Heart right ventricle (tissue), 16 donors: ENCODE measurements at places on chromosomes 7 and 10. TPM values are rescaled to one million over a fixed set of nuclear protein-coding genes. Genes with fewer than 3 reads are reported as not detected.

GRCh38 chr10:46232084-46232483, 54.7 kb upstream of the ANTXRL start:
- no peak for DNase-seq

GRCh38 chr10:70966646-70967553, 78.5 kb upstream of the PCBD1 start:
- no peak for DNase-seq

- DNase-seq, result no peak
These were observed 263.0 kb upstream of the BMPER start for GRCh38 chr7:33642312-33642711.

- DNase-seq, result no peak
These were observed 25.9 kb downstream of the LAMB1 start for GRCh38 chr7:107977048-107977447.

DNA sequence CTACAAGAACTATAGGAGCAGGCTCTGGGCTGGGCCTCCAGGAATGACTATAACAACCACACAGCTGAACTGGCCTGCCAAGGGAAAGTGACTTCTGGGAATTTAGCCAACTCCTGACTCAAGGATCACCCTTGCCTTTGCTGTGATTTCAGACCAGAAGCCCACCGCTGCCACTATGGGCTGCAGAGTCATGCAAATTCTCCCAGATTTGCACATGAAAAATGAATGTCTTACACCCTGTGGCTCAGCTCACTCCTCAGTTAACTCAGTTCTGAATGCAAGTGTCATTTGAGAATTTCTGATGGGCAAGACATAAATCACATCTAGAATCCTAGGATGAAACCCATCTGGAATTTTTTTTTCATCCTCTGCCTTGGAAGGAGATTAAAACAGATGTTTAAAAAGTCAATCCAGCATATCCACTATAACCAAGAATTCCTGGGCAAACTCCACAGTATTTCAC, 186.5 kb upstream of the BET1 start:
- no peak for DNase-seq

- DNase-seq, result no peak
These were observed 29.9 kb downstream of the CFAP43 start for GRCh38 chr10:104202231-104202630.

DNA sequence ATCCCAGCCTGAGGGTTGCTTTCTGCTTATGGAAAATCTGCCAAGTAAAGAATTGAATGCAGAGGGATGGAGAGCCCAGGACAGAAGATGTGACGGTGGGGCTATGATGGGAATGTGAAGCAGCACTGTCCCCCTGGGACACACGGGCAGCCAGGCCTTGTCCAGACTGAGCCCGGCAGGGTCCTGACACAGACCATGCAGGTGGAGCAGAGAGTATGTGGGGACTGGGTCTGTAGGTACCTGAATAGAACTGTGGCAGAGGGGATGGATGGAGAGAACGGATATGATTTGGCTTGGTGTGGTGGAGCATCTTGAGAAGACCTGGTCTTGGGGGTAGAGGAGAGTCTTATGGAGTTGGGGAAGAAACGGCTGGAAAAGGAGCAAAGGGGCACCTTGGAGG, 732 bp upstream of the LRRC18 start:
- DNase-seq, result no peak

GRCh38 chr7:28855538-28856217, 102.5 kb downstream of the TRIL start:
- no peak for DNase-seq

DNA sequence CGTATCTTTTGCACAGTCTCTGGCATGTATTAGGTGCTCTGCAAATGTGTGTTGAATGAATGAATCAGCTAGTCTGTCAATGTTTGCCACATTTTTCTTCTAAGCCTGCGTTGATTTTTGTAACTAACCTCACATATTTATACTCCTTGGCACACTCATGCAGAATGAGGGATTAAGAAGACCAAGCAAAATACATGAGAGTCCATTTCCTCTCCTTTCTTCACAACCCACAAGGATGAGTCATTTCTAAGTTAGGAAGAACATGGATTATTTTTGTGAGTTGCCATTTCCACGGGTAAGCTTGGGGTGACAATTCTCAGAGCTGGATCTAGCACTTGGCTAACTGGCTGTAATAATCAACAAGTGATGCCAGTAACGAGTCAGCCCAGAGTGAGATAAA, 158.8 kb downstream of the TWIST1 start:
- no peak for DNase-seq

DNA sequence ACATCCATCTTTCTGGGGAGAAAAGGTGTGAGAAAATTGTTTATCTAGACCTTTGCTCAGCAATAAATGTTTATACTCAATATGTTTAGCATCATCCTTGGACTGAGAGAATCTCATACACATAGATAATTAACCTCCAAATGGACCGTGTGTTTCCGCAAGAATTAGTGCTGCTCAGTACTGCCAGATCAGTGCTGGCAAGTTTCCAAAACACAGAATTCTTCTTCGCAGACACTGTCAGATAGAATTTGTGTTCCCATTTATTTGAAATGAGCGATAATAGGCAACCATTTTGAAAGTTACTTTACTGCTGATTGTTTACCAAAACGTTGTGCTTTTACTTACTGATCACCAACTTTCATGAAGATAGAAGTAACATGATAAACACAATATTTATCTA, 33.7 kb downstream of the STAMBPL1 start:
- DNase-seq, result no peak

GRCh38 chr7:87100326-87100725, 40.9 kb upstream of the ELAPOR2 start:
- no peak for DNase-seq

- no peak for DNase-seq
These were observed 130.8 kb downstream of the PAXIP1 start for GRCh38 chr7:154871928-154872750.

- DNase-seq, result no peak
These were observed 17.3 kb downstream of the GPER1 start for GRCh38 chr7:1105189-1105588.

- DNase-seq, result no peak
These were observed 390.0 kb downstream of the TNS3 start for GRCh38 chr7:47191876-47192291.

DNA sequence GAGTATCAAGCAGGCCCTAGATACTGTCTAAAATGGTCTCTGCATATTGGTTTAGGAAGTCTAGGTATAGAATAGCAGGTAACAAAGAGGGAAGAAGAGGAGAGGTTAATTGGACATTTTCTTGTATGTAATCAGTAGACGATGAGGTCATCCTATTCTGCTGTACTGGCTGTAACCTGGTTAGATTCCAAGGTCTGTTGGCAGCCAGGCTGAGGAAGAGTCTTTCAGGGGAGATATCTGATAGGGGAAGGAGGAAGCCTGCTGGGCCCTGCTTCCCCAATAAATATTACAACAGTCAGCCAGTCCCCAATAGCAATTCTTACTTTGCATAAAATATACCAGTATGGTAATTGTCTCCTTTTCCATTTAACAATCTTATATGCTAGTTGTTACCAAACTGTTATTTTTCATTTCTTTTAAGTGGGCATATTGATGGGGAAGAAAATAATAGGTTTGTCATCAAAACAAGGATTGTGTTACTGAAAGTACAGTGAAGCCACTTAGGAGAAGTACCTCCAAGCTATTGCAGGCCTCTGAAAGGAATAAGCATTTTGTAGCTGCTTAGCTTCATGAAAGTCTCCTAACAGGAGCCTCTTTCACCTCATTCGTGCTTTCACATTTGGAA, 186.4 kb downstream of the LRRC4 start:
- DNase-seq, result peak; percentile 27

GRCh38 chr7:117124591-117125220, 171.4 kb downstream of the ST7 start:
- DNase-seq, result peak; percentile 39

GRCh38 chr10:29317027-29317420, 28.2 kb downstream of the LYZL1 start:
- DNase-seq, result no peak

GRCh38 chr7:684416-684815, 42.1 kb upstream of the DNAAF5 start:
- DNase-seq, result no peak

DNA sequence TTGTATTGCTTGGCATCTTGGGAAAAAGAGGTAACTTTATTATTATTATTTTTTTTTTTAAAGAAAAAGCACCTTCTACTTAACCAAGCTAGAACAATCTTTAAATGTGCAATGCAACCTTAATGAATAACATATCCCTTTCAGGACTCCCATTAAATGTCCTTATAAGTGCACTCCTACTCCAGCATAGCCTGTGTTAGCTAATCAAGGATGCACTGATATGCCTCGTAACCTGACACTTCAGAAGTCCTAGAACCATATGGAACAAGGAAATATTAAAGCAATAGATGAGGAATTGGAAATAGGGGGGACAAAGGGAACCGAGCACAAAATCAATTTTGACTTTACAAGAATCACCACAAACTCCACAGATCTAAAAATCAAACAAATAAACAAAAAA, 522.4 kb downstream of the PARD3 start:
- DNase-seq, result no peak

GRCh38 chr10:113891476-113891875, 37.0 kb downstream of the NHLRC2 start:
- peak; percentile 13 for DNase-seq

GRCh38 chr7:83704564-83704963, 55.6 kb upstream of the SEMA3E start:
- DNase-seq, result no peak

- no peak for DNase-seq
These were observed 208.4 kb downstream of the DIP2C start for GRCh38 chr10:480928-481552.

PANK1 gene
- total RNA-seq, result 20.7 TPM

FZD1 gene
- 4.1 TPM for total RNA-seq

LIPA gene
- 13.2 TPM for total RNA-seq

FANK1 gene
- 0.75 TPM for total RNA-seq

ELOVL3 gene
- total RNA-seq, result 0.22 TPM

PDZD7 gene
- 0.22 TPM for total RNA-seq

PRLHR gene
- total RNA-seq, result not detected
